ENCODE measurements at places on chromosomes 7 and 10.
A peak's percentile ranks its signal among the peaks of the same experiment; 100 is the strongest.

- DNase-seq = no peak
Measured at GRCh38 chr10:129605986-129606518, 139.0 kb downstream of the MGMT start.

DNA sequence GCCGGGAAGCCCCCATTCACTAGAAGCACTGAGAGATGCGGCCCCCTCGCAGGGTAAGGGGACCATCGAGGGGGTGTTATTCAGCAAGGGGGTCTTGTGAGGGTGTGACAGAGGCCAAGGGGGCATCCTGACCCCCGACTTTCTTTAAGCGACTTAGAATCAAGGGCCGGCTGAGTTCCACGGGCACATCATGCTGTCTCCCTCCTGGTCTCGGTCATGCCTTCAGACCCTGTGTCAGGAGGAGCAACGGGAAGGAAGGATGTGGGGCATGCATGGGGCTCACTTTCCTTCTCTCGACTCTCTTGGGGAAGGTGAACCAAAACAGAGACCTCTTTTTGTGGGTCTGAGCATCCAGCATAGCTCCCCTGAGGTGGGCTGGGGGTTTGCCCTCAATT, 2.5 kb downstream of the ACSL5 start:
- no peak for DNase-seq

GRCh38 chr10:94012834-94013233, 19.1 kb downstream of the PLCE1 start:
- no peak for DNase-seq

GRCh38 chr7:7521259-7521658, 14.4 kb downstream of the COL28A1 start:
- DNase-seq = no peak

GRCh38 chr10:77738496-77739158, 101.0 kb upstream of the KCNMA1 start:
- DNase-seq = no peak

DNA sequence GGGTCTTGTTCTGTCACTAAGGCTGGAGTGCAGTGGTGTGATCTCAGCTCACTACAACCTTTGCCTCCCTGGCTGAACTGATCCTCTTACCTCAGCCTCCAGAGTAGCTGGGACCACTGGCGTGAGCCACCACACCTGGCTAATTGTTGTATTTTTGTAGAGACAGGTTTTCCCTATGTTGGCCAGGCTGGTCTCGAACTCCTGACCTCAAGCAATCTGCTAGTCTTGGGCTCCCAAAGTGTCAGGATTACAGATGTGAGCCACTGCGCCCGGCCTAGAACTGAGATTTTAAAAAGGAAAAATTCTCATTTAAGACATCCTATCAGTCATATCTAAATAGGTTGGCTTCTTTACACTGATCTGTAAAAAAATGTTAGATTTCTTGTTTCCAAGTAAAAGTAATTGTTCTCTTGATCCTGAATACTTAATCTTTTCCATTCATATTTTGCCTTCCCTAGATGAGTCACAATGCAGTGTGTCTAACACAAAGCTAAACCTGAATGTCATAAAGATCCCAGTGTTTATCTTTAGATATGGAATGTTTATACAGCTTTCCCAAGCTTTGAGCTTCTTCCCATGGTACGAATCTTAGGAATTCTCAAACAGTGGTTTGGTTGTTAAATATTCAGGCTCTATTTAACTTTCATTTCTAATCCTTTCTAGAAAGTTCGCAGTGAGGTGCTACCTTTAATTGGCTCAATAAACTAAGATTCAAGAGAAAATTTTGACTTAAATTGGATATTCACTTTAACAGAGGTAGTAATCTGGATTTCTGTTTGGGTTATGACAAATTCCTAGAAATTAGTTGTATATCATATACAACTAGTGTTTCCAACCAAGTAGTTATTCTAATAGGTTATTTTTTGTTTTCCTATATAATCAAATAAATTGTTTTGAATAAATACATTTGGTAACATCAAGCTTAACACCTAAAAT, 12.1 kb upstream of the LAMB1 start:
- DNase-seq = no peak

DNA sequence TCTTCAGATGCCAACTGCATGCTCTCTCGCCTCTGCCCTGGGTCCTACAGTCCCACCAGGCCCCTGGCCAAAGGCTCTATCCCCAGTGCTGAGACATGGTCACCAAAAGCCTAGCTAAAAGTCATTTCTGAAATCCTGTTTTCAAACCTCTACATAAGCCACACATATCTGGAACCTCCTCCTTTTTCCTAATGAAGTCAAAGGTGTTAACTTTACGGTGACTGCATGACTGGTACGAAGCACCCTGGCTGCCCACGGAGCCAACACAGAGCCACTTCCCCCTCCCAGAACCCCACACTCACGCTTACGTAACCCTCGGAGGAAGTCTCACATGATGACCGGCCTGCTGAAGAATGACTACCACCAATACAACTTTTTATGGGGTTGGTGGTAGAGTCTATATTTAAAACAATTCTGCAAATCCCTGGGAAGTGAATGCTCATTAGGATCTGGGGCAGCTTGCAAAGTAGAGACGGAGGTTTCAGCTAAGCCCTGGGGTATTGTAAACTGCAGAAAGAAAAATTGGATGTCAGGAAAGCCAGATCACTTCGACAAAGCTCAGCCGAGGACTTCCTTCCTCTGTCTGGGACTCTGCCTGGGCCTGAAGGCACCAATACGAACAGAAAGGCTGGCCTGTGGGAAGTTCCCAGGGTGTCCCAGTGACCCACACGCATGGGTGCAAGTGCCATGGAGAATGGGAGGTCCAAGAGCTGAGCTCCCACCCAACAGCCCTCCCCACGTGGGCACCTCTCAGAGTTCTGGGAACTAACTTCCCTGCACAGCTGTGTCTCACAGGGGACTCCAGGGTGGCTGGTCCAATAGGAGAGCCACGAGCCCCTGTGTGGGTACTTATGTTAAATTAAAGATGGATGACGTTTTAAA, 50.7 kb downstream of the PDGFA start:
- no peak for DNase-seq

DNA sequence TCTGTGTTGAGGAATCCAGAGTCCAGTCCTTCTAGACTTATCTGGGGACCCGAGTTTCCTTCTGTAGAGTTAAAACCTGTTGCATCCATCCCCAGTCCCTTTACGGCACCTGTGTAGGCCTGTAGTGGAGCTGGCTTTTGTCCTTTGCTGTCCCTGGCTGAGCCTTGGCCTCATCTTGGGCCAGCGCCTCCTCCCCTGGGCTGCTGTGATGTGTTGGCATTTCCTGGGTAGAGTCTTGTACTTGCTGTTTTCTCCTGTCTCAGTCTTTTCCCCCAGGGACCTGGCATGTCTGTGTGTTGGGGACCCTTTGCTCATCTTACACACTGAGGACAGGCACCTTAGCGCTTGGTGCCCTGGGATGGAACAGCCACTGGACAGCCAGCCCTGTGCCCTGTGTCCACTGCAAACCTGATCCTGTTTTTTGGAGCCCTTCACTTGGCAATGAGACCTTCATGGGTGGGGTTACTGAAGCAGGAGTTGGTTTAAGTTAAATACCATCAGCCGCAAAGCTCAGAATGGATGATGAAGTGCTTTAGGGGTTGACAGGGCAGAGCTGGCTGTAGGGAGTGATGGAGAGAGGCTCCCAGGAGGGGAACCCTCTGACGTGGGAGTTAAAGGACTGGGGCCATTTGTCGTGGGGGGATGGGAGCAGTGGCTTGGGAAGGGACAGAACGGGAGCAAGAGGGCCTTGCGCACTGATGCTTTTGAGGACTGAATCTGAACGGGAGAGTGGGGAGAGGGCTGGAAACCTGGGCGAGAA, 50.9 kb downstream of the CUX1 start:
- peak; percentile 71 for DNase-seq

DNA sequence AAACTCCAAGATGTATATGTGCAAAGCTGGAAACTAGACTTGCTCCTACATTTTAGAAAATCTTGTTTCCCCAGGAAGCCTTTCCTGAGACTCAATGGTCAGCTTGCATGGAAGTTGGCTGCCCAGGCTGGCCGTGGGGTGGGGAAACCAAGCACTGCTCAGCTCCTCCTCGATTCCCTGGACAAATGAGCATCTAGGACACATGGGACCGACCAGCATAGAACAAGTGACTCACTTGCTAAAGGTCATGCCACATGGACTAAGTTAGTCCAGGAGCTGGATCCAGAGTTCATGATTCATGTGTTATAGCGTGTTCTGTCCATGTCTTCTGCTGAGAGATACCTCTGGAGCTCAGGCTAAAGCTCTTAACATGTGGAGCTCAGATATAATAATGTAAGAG, 6.2 kb downstream of the FAM180A start:
- no peak for DNase-seq

GRCh38 chr7:85102813-85103350, 84.0 kb downstream of the SEMA3D start:
- DNase-seq = no peak

- DNase-seq = no peak
Measured at GRCh38 chr10:14534152-14534551, 203.4 kb upstream of the FRMD4A start.

DNA sequence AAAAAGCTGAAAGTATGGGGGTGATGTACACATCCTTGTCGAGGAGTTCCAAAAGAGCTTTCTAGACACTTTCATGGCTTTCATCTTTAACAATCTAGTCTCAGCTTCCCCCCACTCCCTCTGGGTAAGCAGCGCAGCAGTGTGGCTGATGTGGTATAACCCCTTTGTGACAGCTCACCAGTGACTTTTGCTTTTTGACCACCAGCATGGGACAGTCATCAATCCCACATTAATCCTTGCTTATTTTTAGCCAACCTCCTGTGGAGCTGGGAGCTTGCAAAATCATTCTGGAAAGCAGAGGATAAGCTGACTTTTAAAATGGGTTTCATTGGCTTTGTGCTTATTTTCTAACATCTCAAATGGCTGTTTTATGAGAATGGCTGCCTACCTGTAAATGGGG, 272.7 kb downstream of the HDAC9 start:
- DNase-seq = no peak

- no peak for DNase-seq
Measured at GRCh38 chr7:64504581-64505120, 58.2 kb downstream of the ZNF680 start.

- DNase-seq = no peak
Measured at GRCh38 chr10:13026873-13027272, 25.4 kb upstream of the CCDC3 start.

- peak; percentile 14 for DNase-seq
Measured at GRCh38 chr10:32891261-32891660, 66.8 kb downstream of the ITGB1 start.

DNA sequence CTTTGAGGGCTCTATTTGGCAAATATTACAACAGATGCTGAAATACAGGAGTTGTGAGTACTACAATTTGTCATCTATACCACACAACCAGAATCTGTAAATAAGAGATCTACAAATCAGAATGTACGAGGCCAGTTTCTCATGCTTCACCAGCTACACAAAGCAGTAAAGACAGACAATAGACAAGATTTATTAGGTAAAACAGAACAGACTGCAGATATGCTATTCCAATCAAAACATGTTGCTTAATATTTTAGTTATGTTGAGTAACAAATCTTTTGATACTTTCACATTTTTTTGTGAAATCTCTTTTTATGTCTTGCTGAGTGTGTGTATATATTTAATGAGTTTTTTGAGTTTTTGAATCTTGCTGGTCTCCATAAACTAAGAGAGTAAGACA, 109.1 kb downstream of the CHCHD3 start:
- no peak for DNase-seq

- no peak for DNase-seq
Measured at GRCh38 chr7:54960517-54960916, 58.3 kb upstream of the EGFR start.

DNA sequence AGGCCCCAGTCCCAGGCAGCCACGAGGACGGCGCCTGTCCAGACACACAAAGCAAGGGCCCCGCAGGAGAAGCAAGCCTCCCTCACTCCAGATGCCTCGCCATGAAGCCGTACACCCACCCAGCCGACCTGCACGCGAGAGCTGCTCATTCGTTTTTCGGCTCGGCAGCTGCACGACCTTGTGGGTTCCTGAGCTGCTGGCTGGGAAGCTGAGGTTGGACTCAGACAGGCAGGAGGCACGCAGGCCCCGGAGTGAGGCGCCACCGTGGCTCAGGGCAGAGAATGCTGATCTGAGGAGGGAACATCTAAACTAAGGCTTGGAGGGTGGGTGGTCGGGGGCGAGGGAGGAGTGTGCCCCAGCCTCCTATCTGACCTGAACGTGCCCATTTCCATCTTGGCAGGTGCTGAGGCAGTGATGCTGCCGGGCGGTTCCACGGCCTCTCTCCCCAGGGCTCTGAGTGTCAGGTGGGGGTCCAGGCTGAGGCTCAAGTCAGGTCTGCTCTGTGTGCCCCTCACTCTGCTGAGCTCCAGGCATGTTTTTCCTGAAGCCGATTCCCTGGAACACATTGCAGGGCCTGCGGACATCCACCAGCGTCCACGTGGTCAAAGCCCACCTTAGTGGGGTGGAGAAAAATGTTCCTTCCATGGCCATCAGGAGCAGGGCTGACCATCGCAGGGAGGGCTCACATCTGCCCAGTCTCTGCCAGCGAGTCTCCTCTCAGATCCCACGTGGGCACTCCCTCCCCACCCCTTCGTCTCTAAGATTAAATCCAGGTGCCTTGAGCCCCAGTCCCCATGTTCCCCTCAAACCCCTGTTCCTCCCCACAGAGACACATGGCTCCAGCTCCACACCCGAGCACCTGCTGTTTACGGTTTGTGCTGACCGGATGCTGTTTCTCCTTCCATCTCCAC, 28.1 kb upstream of the FAM20C start:
- DNase-seq = no peak

DNA sequence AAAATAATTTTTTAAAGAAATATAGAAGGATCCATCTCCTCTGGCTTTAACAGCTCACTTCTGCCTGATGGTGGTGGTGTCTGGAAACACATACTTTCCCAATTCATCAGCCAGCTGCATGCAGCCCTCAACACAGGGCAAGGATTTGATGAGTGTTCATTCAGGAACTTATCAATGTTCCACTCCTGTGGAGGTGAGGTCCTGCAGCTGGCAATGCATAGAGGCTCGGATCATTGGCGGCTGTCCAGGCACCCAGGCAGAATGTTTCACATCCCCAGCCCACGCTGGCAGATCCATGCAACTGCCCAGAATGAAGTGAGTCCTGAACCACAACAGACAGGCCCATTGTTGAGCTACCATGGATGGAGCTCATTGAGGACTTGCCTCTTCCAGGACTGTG, 55.2 kb upstream of the KCNMA1 start:
- no peak for DNase-seq

- DNase-seq = no peak
Measured at GRCh38 chr10:15305634-15306033, 65.5 kb downstream of the FAM171A1 start.

DNA sequence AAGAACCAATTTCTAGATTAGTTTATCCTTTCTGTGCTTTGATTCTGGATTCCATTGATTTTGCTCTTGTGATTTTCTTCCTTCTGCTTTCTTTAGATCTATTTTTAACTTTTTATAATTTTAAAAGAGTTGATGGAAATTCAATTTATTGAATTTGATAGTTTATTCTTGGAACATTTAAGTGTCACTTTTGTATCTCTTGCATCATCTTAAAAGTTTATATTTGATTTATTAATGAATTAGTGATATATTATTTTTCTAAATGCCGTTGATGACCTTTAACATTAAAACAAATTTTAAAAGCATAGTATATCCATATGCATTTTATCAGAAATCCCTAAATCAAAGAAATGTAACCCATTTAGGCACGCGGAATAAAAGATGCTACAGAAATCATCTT, 26.9 kb downstream of the DMTF1 start:
- DNase-seq = no peak
